IMR-90 (cell line): ENCODE measurements at places on chromosomes 3 and 15. TPM values are rescaled to one million over a fixed set of nuclear protein-coding genes. Genes with fewer than 3 reads are reported as not detected.
A peak's percentile ranks its signal among the peaks of the same experiment; 100 is the strongest.

DNA sequence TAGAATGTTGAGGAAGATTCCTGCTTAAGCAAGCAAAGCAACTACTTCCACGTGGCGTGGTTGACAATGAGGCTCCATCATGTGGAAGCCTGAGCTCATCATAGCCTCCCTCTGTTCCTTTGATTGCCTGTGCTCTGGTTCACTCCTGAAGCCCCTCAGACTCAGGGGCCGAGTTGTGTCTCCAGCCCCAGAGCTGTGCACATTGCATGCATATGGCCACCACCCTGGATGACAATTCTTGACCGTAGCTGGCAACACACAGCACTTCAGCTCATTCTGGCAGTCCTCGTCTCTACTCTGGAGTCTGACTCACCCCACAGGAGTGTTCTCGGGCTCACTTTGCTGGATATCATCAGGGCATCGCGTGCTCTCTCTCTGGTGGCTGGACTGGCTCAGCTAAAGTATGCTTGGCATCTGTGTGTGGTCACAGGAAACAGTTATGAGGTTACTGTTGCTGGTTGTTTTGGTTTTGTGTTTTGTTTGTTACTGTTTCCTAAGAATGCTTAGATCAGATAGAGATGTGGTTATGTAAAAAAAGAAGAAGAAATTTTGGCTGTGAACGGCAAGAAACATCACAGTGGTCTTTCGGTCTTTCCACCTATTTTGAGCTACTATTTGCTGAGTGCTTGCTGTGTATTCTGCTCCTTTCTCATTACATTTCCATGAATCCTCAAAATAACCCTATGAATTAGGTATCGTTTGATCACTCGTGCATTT lies 41.6 kb upstream of the MRPS22 start:
- DNase-seq, result peak; percentile 99

- no peak for DNase-seq
These were observed 34.5 kb downstream of the SLC41A3 start for GRCh38 chr3:126049289-126050049.

Gene MED12L
- total RNA-seq, result 0.18 and 0.28 TPM in 2 replicates

Gene VPS39
- total RNA-seq, result 52.2 and 56.9 TPM in 2 replicates
